Stimulated activated CD4-positive, alpha-beta T cell treated with anti-CD3 and anti-CD28 coated beads, Interleukin-4, amount 100 ng/mL, for 1 hour (primary cell): ENCODE measurements at places on chromosomes 7 and 10.

GRCh38 chr7:18019555-18019954 is 8.1 kb downstream of the PRPS1L1 start:
- DNase-seq, result no peak

DNA sequence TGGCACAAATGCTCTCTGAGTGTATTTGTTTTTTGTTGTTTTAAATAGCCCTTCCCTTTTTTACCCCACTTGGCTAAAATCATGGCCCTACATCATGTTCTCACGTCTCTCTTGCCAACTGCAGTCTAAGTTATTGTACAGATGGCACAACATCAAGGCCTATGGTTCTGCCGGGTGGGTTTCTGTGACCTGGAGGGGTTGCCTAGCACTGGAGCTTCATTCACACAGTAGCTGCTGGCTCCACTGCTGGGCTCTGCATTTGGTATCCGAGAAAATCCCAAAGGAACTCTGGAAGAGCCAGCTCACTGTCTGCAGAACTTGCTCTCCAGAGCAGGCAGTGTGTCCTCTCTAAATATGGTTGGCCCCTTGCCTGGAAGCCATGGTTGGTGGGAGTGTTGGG is 120.6 kb downstream of the LRRC4 start:
- DNase-seq, result no peak

GRCh38 chr7:23235813-23236221 is 10.8 kb upstream of the GPNMB start:
- no peak for DNase-seq

- DNase-seq, result no peak
Measured at GRCh38 chr10:127614484-127615017, 65.4 kb downstream of the NPS start.

DNA sequence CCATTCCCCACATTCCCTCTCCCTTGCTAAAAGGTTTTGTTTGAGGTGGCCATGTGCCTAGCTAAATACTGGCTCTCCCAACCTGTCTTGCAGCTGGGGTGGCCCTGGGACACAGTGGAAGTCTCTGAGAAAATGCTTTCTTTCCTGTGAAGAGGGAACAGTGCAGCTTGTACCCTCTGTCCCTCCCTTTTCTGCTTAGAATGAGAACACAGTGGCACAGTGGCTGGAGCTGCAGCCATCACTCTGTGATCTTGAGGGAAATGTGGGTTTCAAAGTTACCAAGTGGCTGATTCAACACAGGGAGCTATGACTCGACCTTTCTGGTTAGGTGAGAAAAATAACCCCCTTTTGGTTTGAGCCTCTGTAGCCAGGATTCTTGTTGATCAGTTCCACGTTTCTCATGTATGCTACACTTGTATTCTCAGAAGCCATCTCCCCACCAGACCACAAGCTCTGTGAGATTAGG is 62.7 kb upstream of the CARD11 start:
- DNase-seq, result no peak

DNA sequence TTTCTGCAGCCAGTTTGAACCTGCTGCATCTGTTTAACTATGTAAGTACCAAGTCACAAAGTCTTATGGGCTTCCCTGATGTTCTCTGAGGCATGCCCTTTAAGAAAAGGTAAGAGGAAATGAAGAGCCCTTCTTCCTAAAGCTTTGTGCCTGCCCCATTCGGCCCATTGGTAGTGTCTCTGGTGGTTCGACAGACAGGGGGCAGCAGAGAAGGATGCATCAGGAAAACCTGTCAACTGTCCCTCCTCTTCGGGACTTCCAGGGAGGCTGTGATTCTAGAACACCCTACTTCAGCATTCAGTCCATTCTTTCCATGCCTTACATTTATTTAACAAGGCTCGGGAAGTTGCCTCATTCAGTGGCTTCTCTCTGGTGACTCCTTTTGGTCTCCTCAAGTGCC is 1.9 kb upstream of the SFRP4 start:
- no peak for DNase-seq

GRCh38 chr10:124279298-124279697 is 139.4 kb downstream of the OAT start:
- DNase-seq, result no peak

- DNase-seq, result no peak
Measured at GRCh38 chr7:1843271-1843861, 173.3 kb downstream of the ELFN1 start.

- DNase-seq, result no peak
Measured at GRCh38 chr7:10740805-10741204, 232.9 kb upstream of the PHF14 start.

DNA sequence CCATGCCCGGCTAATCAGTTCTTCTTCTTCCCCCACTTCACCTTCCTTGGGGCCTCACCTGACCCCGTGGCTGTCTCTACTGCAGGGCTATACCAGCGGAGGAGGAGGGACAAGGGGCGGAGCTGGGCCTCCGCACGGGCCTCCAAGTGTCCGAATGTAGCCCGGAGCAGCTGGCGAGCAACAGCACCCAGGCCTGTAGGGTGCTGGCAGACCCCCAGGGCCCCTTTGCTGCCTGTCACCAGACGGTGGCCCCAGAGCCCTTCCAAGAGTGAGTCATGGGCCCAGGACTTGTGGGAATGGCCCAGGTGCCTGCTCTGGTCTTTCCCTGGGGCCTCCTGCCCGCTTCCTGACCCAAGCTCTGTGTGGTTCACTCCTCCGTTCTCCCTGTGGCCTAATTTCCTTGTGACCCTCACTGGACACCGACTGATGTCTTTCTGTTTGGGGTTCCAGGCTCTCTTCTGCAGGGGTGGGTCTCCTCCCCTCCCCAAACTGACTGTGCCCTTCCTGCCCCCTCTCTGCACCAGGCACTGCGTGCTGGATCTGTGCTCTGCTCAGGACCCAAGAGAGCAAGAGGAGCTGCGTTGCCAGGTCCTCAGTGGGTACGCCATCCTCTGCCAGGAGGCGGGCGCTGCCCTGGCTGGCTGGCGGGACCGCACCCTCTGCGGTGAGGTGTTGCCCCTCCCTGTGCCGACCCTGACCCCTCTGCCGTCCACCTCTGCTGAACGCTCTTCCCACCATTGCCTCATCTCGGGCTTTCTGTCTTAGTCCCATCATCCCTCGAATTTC is 35.2 kb downstream of the EPHB4 start:
- DNase-seq, result no peak

GRCh38 chr7:126774077-126774476 is 478.7 kb downstream of the GRM8 start:
- DNase-seq, result no peak

GRCh38 chr10:7649673-7650300 is 17.0 kb downstream of the ITIH5 start:
- DNase-seq, result no peak

DNA sequence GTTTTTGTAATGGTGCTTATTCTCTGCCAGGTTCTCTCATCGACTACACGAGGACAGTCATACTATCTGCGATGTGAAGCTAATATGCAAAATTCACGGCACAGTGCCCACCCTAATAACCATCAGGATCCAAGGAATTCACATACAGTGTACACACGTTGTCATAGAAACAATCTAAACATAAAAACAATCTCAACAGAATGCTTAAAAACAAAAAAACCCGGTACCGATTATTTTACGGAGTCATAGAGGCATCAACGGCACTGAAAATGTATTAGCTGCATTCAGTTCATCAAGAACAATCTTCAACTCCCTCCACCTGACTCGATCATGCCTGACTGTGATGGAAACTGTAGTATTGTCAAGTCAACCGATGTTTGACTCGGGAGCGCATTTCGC is 628 bp downstream of the MRPS33 start:
- DNase-seq, result no peak

DNA sequence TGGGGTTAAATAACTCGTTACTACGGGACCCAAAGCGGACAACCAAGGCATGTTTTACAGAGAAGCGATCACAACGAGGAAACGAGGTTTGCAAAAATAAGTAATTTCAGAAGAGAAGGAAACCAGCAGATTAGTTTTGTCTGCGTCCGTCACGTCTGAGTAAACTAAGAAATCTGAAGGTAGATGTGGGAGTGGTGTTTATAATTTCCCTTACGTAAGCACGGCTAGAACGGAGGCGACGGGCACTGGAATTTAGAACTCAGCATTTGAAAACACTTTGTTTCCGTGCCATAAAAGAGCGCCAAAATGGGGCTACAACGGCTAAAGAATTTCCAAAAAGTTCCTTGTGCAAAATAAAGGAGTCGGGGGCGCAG is 718 bp upstream of the UMAD1 start:
- DNase-seq, result no peak

DNA sequence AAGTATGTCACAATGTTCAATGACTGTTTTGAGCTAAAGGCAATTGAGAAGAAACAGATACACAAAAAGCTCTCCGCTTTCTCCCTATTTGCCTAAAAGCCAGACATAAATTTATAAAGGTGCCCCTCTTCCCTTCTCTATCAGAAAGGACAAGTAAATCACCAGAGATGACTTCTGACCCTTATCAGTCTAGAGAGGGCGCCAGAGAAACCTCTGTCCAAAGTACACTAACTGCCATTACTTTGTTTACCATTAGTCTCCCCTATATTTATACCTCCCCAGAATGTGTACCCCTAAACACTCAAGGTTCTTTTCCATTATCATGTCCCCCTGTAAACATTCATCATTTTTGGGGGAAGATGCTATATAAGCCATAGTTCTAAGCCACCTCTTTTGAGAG is 49.3 kb downstream of the TPK1 start:
- DNase-seq, result no peak

DNA sequence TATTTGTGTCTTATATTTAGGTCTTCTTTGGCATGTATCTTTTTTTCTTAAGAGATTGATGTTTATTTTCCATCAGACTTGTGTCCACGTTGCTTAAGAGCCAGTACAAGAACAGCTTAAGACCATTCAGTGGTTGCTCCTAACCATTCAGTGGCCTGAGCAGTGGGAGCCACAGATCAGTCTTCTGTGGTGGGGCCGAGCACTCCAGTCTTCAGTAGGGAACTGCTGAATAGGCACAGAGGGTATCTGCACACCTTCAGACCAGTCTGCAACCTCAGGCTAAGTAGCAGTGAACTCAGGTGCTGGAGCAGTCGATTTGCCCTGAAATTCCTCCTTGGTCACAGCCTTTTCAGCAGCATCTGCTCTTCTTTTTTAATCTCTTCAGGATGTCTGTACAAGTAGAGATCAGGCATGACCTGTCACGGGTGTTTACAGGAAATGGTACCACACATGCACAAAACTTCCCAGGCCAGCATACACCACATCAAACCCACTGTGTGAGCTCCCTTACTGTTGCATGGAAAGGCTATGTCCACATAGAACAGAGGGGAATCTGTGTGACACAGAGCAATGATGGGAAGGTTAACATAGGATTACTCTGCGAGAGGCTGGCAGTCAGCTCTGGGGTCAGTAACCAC is 51.5 kb downstream of the FAM107B start:
- no peak for DNase-seq

- DNase-seq, result no peak
Measured at GRCh38 chr7:30180718-30181117, 45.9 kb downstream of the MTURN start.

DNA sequence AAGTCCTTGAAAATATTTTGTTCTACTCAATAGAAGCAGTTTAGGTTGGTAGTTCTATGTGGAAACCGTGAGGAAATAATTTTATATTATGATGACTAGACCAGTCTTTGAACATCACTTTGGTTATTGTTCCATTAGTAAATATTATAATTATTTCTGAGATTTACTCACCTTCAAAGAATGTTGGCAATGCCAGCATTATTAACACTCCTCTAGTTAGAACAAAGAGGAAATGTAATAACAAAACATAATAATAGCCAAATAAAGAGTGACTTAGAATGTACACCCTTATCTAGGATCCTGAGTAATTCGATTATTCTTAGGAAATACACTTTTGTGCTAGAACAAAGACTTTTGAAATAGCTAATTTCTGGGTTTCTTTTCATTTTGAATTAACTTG is 121.1 kb downstream of the CFTR start:
- DNase-seq, result no peak

GRCh38 chr10:34121781-34122622 is 693.1 kb downstream of the PARD3 start:
- no peak for DNase-seq

DNA sequence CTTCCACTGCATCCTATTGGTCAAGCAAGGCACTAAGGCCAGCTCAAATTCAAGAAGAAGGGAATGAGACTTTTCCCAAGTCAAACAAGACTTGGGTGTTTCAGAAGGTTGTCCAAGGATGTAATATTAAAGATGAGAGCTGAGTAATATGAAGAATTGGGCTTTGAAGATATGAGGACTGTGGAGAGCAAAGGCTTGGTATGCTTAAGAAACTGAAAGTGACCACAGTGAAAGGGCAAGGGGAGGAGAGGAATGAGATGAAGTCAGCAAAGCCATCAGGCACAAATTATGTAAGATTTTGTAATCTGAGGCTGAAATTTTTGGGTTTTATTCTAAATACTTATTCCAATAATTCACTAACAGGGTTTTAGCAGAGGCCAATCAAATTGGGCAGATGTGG is 38.6 kb upstream of the NPY start:
- DNase-seq, result no peak

- no peak for DNase-seq
Measured at GRCh38 chr10:44173608-44173894, 211.3 kb downstream of the CXCL12 start.

DNA sequence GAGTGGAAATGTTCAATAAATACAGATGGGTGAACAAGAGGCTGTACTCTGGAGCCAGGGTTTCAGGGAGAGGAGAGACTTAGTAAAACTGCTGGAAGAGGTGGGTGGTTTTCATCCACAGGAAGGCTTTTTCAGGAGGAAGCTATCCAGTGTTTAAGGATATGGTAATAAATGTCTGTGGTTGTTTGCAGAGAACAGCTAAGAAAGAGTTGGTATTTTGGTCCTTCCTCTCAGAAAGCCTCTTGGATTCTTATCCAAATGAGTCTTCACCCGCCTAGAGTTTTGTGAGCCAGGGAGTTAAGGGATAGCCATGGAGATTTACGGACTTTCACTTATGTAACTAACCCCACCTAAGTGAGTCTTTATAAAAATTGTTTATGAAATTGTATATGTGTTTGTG is 95.7 kb downstream of the GNAI1 start:
- no peak for DNase-seq

DNA sequence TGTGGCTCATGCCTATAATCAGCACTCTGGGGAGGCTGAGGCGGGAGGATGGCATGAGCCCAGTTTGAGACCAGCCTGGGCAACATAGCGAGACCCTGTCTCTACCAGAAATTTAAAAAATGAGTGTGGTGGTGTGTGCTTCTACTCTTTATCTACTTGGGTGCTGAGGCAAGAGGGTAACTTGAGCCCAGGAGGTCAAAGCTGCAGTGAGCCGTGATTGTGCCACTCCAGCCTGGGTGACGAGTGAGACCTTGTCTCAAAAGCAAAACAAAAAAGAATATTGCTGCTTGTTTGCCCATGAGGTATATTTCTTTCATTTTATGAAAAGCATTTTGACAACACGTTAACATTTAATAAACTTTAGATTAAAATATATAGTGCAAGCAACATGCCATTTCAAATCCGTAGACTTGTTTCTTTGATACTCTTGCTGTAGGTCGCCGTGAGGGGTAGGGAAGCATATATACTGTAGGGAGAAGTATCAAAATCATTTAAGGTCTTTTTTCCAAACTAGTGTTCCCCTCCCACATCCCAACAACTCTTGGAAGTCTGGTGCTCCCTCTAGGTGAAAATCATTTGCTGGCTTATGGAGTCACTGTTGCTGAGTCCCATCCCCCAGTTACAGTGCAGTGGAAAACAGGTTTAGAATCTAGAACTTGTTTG is 4.3 kb upstream of the LSMEM1 start:
- no peak for DNase-seq
